ENCODE measurements at places on chromosomes 1 and 21.

- DNase-seq, result no peak
These were observed 42.0 kb upstream of the TSPEAR start for GRCh38 chr21:44753357-44753756.

DNA sequence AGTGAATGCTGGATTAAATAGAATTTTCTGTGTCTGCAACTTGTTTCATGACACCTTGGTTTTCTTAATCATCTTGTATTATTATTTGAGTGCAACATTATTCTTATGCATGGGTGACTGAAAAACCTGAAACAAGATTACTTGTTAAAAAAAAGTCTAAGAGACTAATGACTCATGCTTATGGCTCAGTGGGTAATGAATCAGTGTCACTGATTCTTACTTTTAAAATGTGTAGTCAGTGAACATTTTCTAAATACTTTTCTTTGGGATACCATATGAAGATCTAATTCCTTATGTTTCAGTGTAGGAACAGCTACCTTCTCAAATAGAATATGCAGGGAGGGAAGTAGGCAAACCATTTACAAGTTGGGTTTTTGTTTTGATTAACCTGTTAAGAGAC is 65.5 kb downstream of the PRKAA2 start:
- no peak for DNase-seq

DNA sequence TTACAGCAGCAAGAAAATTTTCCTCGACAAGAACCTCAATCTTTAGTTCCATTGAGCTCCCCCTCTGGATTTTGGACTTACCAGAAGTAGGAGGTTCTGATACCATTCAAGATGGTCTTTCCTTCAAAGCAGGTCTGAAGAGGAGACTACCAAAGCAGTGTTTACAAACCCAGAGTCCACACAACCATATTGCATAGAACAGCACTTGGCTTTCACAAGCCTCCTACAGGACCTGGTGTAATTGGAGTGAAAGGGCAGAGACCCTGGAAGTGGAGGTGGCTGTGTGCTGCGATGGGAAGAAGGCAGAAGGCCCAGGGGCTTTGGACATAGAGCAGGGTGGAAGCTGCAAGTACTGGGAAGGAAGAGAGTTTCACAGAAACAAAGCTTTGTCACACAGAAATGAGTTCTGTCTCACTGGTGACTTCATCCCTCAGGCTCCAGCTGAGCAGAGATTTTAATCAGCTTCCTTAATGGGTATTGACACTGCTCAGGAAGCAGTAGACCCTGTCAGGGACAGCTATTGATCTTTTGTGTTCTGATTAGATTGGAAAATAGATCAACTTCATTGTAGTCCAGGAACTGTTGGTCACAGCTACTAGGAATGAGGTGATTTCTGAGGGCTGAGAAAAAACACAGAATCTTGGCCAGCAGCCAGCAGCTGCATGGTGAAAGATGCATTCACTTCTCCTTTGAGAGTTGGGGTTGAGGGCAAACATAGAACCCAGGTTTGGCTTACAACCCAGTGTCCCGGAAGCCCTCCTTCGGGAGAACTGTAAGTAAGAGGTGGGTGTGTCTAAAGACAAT is 124.0 kb downstream of the SYT2 start:
- peak; percentile 70 for DNase-seq

DNA sequence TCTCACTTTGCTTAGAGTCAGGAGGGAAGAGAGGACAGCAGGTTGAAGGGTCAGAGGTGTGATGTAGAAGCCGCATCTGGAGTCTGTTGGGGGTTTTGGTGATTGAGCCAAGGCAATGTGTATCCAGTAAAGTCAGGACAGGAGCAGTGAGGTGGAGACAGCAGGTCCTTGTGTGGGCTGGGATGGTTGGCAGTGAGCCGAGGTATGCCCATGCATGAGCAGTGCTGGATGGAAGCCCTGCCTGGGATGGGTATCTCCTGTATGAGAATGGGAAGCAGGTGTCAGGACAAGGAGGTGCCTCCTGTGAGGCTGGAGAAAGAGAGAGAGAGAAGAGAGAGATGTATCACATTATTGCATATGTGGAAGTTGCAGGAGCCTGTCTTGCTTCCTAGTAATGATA is 90.0 kb downstream of the OBSCN start:
- DNase-seq, result no peak

DNA sequence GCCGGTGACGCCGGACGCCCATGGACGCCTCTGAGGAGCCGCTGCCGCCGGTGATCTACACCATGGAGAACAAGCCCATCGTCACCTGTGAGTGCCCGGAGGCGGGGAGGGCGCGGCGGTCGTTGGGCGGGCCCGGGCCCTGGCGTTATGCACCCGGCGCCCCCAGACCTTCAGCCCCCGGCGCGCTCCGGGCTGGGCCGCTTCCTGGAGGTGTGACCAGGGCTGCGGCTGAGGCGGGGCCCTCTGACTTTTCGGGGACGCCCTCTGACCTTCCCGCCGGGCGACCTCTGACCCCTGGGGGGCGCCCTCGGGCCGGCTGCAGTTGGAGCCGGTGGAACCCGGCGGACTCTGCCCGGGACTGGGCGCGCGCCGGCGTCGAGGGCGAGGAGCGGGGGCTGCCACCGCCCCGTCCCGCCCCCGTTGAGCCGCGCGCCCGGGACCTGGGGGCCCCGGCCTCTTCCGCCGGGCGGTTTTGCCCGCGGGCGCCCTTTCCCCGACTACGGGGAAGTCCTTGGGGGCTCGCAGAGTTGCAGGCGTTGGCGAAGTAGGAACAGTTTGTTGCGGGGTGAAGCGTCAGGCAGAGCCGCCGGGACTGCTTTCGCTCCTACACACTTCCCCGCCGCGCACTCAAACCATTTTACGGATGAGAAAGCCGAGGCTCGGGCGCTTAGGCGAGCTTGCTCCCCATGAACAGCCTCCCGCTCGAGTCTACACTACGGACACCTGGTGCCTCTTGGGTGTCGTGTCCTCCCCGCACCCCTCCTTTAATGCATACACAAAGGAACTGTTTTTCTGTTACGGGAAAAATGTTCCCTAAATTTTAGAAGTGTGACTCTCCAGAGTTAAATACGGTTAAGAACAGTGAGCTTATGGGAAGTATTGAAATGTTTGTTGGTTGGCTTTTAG is 618 bp downstream of the TRAPPC10 start:
- peak; percentile 43 for DNase-seq

DNA sequence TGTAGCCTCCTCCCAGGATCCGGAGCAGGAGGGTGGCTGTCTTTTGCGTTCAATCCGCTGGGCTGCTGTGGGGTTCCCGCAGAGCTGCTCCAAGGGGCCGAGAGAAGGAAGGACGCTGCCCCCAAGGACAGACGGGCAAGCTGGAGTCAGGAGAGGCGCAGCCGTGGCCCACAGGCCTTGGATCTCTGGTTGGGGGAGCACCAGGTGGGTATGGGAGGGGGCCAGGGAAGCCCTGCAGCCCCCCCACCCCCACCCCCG is 15.9 kb upstream of the SKI start:
- no peak for DNase-seq

DNA sequence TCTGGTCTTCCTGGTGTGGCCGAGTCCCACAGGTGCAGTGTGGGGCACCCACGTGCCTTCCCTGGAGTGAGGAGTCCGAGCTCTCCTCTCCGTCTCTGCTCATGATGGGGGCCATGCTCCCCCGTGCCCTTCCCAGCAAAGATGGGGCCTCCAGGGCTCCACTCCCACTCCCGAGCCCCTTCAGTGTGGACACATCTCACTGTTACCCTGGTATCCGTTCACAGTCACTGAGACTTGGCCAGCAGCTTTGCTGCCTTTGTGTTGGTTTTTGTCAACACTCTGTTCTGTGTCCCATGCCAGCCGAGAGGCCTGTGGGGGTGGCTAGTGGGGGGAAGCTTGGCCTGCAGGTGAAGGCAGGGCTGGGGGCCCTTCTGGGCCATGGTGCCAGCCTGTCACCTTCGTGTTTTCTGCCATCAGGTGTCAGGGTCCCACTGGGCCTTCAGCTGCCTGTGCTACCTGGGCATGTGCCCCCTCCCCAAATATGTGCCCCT is 46.9 kb upstream of the POFUT2 start:
- DNase-seq, result no peak

GRCh38 chr1:21531241-21531640 is 22.0 kb downstream of the ALPL start:
- DNase-seq, result no peak

GRCh38 chr1:206554211-206554610 is 46.9 kb downstream of the RASSF5 start:
- DNase-seq, result no peak

DNA sequence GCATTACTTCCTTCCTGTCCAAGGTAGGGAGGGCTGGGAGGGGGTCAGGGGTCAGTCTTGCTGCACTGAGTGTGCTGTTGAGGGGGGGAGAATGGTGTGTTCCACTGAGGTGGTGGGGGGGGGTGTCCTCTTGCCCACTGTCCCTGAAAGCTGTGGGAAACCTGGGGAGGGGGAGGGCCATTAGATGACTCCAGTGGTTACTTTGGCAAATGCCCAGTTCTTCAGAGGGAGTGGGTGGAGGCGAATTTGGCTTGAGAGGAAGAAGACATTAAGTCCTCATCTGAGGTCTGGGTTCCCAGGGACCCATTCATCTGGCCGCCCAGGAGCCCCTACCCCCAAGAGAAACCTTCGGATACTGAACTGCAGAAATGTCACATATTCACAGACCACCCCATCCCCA is 36.2 kb downstream of the MEF2D start:
- peak; percentile 32 for DNase-seq

DNA sequence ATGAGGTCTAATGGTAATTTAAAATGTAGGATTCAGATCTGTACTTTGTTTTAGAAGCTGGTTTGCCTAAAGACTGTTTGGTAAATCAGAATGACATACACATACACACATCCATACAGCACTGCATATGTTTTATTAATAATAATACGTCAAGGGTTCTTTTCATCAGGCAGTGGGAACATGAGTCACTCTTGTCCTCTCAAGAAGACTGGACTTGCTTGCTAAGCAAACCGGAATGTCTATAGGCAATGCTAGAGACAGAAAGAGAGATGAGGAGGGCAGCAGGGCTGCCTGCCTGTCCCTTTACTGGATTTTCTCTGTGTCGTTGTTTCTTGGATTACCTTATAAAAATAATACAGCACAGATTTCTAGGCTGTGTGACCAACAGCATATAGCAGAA is 119.1 kb upstream of the GALNT2 start:
- no peak for DNase-seq

DNA sequence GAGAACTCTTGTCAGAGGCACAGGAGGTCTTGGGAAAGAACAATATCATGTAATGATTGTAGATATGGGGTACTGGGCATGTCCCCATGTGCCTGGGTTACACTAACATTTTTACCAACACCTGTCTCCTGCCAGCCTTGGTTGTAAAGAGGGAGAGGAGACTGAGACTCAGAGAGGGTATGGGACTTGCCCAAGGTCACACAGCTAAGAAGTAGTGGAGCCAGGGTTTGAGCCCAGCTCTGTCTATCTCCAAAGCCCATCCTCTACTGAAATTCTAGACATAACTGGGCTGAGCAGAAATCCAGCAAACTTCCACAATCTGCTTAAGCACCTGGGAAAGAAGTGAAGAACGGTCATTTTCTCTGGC is 2.6 kb upstream of the THEMIS2 start:
- no peak for DNase-seq

- no peak for DNase-seq
These were observed 77.1 kb upstream of the TNR start for GRCh38 chr1:175820456-175821025.

DNA sequence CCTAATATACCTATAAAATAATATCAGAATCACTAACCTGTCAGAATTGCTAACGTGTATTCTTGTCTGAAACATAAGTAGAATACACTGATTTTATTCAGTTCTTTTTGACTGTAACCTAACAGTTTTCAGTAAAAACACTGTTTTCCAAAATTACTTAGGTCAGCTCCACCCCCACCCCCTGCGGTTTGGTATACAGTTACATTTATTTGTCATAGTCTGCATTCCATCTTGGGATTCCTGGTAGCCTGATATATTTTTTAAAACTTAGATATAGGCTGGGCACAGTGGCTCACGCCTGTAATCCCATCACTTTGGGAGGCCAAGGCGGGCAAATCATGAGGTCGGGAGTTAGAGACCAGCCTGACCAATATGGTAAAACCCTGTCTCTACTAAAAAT is 19.8 kb upstream of the ABCD3 start:
- no peak for DNase-seq

GRCh38 chr21:38524168-38525153 is 26.2 kb upstream of the ERG start:
- DNase-seq, result no peak

- DNase-seq, result no peak
These were observed 1.3 kb downstream of the GLRX2 start for GRCh38 chr1:193103759-193104501.

- no peak for DNase-seq
These were observed 560.5 kb downstream of the KIF26B start for GRCh38 chr1:245715291-245715701.

DNA sequence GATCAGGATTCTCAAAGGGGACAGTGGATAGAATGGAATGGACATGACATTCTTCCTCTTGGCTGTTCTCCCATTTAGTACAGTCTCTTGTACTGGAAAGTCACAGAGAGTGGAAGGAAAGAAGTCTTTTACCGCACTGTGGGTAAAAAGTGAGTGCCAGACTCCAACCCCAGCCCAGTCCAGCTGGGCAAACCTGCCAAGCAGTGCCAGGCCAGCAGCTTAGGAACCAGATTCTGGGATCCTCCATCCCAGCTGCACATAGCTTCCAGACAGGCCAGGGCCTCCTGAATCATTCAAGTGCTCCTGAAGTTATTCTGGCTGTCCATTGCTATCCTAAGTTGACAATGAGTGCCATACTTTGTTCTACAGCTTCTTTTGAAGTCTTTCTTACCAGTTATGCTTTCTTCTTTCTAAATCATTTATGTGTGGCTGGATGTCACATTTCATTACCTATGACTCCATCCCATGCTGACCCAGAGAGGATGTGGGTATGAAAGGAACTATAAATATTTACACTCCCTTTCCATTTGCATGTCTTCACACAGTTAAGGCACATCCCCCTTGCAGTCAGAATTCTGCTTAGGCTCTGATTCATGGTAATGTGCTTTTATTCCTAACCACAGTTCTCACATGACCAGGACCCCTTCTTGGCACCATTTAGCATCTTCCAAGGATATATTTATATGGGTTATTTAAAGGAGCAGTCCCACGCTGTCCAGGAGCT is 88.9 kb downstream of the AK5 start:
- peak; percentile 15 for DNase-seq

DNA sequence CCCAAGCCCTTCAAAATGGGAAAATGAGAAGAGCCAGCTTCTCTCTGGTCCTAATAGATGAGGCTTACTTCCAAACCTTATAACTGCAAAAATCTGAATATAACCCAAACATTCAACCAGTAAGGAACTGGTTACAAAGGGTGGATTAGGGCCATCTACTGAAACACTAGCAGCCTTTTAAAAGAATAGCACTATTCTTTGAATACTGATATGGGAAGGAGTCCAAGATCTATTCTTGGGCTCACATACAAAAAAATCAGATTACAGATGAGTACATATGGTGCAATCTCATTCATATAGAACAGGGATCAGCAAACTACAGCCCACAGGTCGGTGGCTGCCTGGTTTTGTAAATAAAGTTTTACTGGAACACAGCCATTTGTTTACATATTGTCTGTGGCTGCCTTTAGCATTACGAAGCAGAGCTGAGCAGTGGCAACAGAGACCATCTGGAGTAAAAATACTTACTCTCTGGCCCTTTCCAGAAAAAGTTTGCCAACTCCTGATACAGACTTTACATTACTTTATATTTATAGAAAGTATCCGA is 167.7 kb downstream of the ZSCAN20 start:
- DNase-seq, result no peak

- peak; percentile 55 for DNase-seq
These were observed 30.2 kb upstream of the CD101 start for GRCh38 chr1:116971258-116971860.
